ENCODE measurements at places on chromosomes 11 and 22.

- no peak for DNase-seq
These were observed 55.1 kb downstream of the KIAA1671 start for GRCh38 chr22:25007444-25008106.

GRCh38 chr11:105935791-105936190, 86.2 kb downstream of the MSANTD4 start:
- DNase-seq, result no peak

- DNase-seq, result no peak
These were observed 86.6 kb downstream of the DDX10 start for GRCh38 chr11:108751444-108751843.

DNA sequence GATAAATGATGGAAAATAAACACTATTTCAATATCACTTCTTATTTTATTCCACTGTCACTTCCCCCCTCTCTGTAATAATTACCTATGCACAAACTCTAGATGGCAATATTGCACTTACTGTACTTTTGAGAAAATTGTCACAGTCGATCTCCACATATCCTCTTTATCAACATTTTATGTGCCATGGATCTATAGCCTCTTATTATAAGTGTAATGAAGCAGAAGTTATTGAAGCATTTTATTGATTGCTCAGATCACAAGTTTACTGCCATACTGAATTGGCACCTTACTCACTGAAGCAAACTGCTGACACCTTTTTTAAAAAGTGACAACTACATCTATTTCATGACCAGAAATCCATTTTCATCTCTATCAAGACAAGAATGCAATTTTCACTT, 133.4 kb downstream of the DCDC1 start:
- DNase-seq, result no peak

DNA sequence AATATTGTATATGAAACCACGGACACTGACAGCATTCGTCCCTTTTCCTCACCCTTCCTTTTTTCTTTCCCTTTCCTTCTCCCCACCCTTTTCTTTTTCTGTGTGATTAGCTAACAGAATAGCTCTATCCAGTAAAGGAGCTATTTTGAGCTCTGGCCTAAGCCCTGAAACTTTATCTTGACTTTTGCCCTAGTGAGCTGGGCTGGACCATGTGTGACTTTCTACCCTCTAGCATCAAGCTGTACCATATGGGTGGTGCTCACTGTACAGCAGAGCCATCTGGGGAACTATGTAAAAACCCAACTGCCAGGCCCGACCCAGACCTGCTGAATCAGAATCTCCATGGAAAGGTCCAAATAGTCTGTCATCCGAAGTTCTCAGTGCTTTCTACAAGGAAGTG, 21.9 kb upstream of the PANX1 start:
- DNase-seq, result no peak

- no peak for DNase-seq
These were observed 144.5 kb downstream of the CCDC34 start for GRCh38 chr11:27218421-27219038.

GRCh38 chr22:39147335-39148025, 5.0 kb downstream of the CBX7 start:
- no peak for DNase-seq

DNA sequence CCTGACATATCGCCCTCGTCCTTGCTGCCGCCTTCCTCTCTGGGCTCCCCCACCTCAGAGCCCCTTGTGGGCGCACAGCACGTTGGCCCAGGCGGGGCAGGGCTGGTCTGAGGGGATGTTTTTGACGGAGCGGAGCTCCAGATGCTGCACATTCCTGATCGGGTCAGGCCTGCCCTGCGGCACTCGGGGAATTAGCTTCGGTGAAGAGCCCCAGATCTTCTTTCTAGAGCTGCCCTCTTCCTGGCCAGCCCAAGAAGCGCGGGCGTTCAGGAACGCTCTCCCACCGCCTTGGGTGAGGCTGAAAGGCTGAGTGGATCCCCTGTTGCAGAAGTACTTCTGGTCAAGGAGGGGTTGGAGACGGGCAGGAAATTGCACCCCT, 12.1 kb downstream of the YPEL4 start:
- DNase-seq, result no peak

- no peak for DNase-seq
These were observed 7.9 kb downstream of the GRAP2 start for GRCh38 chr22:39908737-39909136.

DNA sequence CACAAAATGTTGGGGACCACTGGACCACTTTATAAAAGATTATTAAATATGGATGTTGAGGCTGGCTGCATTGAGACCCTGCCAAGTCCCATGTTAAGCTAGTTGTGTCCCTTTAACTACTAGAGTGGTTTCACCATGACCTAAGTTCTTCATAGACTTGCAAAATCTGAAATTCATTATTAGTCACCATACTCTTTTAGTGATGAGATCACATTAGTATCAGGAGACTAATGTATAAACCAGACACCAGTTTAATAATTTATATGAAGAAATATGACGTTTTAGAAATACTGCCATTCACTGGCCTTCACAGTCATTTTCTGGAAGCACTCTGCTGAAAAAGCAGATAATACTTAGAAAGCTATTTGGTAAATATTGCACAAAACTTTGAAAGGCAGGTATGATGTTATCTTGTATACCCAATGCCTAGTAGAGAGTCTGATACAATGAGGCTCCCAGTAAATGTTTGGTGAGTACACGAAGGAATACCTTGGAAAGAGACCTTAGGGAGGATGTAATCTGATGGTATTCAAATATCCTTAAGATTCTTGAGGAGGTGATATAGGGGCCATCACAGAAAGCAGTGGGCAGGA, 728.2 kb upstream of the ANO5 start:
- no peak for DNase-seq

- DNase-seq, result peak; percentile 47
These were observed 47.8 kb downstream of the ARRB1 start for GRCh38 chr11:75303544-75304224.

DNA sequence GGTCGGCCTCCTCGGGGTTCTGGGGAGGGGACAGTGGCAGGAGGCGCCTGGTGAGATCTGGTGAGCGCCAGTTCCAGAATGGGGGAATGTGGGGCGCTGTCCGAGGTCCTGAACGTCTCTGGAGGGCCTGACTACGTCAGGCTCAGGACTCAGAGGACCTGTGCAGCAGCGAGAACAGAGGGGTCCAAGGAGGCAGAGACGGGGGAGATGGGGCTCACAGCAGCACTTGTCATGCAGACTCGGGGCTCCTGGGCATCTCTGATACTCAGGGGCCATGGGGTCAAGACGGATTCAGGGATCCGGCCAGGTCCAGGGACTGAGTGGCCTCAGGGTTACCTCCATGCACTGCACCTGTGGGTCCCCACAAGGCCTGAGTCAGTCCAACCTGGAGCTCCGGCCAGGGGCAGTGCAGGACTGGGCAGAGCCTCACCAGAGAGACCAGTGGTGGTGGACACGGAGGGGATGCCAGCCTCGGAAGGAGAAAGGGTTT, 92.2 kb downstream of the BRD1 start:
- DNase-seq, result no peak

DNA sequence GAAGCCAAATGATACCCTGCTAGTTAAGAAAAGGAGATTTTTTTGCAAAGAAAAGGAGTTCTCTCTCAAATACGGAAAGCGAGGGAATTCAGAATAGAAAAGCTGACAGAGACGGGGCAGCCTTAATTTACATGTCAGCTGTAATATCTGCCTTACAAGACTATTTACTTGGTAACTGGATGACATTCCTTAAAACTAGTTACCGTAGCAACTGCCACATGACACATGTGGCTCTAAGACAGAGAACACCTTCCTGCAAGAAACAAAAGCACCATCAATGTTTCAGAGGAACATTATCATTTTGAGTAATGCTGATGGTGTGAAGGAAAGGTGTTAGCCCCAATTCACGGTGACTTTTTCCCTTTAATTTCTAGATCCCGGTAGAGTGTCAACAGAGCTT, 222.1 kb downstream of the LRRC4C start:
- no peak for DNase-seq

- DNase-seq, result no peak
These were observed 3.4 kb upstream of the ZC3H12C start for GRCh38 chr11:110089617-110090282.

GRCh38 chr11:111120161-111120560, 125.4 kb upstream of the POU2AF2 start:
- DNase-seq, result no peak

DNA sequence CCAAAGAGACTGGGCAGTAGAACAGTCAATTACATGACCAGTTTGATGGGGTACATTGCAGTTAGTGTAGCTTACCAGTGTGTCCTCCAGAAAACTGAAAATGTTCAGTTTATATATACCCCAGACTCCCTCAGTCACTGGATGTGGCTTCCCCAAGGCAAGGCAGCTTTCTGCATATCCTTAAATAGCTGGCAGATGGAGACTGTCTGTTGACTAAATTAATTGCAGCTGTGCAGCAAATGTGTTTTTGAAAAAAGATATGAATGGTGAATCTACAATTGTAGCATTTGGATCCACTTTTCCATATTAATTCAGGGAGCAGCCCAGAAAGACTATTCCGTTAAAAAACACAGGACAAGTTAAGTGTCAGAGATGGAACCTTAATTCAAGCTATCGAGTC, 565.1 kb upstream of the CCDC179 start:
- DNase-seq, result no peak

DNA sequence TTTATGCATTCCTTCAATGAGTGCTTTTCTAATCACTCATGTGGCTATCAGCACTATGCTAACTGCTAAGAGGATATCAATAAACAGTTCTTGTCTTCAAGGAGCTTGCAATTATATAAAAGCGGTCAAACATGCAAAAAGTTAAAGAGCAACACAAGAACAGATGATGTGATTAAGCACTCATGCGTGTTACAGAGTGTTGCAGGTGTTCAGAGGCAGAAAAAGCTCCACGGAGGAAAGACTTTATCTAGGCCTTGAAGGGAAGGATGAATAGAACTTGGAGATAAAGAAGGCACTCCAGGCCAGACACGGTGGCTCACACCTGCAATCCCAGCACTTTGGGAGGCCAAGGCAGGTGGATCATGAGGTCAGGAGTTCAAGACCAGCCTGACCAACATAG, 13.6 kb downstream of the CD3E start:
- no peak for DNase-seq

GRCh38 chr11:116505298-116506262, 267.2 kb downstream of the BUD13 start:
- DNase-seq, result no peak

DNA sequence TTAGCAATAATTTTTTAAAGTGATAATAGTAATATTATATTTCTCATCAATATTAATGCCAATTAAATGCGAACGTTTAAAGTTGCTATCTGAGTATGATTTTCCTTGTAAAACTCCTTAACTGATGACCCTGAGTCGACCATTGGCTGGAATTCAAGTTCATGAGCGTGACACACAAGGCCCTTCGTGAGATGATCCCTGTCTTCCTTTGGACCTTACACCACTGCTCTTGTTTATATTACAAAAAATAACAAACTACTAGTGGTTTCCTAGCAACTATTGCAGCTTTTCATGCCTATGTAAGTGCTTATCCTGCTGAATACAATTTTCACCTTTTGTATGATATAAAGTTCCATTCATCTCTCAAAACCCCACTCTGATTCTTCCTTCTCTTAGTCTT, 752.9 kb downstream of the CNTN5 start:
- DNase-seq, result no peak

GRCh38 chr11:129234978-129235377, 42.9 kb upstream of the ARHGAP32 start:
- DNase-seq, result no peak

GRCh38 chr11:36212564-36213392, 76.4 kb downstream of the COMMD9 start:
- peak; percentile 62 for DNase-seq

DNA sequence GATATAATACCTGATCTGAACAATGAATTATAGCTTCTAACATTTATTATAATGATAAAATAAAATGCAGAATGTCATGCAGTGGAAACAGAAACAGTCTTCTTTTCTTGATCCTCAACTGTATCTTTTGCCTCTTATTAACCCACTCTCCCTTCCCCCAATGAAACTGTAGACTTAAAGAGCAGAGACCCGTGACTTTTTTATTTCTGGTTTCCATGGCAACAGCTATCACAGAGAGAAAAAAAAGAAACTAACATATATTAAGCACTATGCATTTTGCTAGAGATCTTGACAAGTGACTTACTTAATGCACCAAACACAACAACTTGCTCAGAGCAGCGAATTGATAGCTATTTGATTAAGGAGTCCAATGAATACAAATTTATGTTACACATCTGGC, 69.3 kb downstream of the RAB38 start:
- no peak for DNase-seq

GRCh38 chr11:108218455-108218854, 4.0 kb downstream of the NPAT start:
- DNase-seq, result no peak

- DNase-seq, result no peak
These were observed 243.4 kb upstream of the PLET1 start for GRCh38 chr11:112504056-112504455.

GRCh38 chr11:125967515-125967914, 21.7 kb downstream of the VSIG10L2 start:
- no peak for DNase-seq

- no peak for DNase-seq
These were observed 53.3 kb downstream of the NTM start for GRCh38 chr11:131423688-131424087.

DNA sequence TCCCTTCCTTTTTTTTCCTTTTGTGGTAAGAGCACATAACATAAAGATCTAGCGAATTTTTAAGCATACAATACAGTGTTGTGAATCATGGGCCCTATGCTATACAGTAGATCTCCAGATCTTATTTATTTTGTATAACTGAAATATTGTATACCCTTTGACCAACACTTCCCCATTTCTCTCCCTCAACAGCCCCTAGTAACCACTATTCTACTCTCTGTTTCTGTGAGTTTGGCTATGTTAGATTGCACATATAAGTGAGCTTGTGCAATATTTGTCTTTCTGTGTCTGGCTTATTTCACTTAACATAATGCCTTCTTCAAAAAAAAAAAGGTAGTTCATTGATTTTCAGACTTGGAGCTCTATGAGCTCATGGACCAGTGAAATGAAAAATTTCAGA, 180.5 kb downstream of the C11orf91 start:
- DNase-seq, result no peak

GRCh38 chr11:86719781-86720463, 47.5 kb upstream of the ME3 start:
- no peak for DNase-seq

DNA sequence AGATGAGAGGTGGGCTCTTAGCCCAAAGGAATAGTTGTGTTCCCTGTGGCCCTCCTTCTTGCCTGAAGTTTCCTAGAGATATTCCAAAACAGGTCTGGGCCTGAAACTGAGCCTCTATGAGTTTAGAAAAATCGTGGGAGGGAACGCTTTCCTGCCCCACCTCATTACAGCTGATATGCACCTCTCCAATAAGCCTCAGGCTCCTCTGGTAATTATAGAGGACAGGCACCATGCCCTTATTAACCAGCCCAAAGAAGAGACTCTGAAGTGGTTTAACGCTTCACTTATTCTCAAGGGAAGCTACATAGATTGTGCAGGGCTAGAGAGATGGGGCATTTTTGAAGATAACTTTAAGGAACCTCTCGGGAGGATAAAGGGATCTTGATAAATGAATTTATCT, 3.4 kb upstream of the MPZL2 start:
- DNase-seq, result no peak

- DNase-seq, result no peak
These were observed 124.4 kb upstream of the PGR start for GRCh38 chr11:101254037-101254436.
